Uterine smooth muscle cell (primary cell): ENCODE measurements at places on chromosomes 16 and 17. TPM values are rescaled to one million over a fixed set of nuclear protein-coding genes. Genes with fewer than 3 reads are reported as not detected.

Gene B3GNT9
- total RNA-seq = 25.0 and 38.1 TPM in 2 replicates

Gene STH
- not detected in 2 replicates for total RNA-seq

Gene AMZ2
- 70.5 and 82.1 TPM in 2 replicates for total RNA-seq

Gene RNF151
- total RNA-seq = not detected in 2 replicates

Gene HBM
- total RNA-seq = not detected in 2 replicates

Gene WSCD1
- total RNA-seq = 0.22 and 0.87 TPM in 2 replicates

Gene IL17C
- 0.12 TPM in 1 of 2 replicates, not detected in the other for total RNA-seq

Gene HASPIN
- total RNA-seq = 2.5 and 8.9 TPM in 2 replicates

Gene TEKT5
- total RNA-seq = not detected in 2 replicates

Gene CCDC78
- 4.2 and 4.8 TPM in 2 replicates for total RNA-seq

Gene RAI1
- 13.9 and 16.0 TPM in 2 replicates for total RNA-seq

Gene CSH1
- not detected in 2 replicates for total RNA-seq
